ENCODE measurements at places on chromosomes 4 and X.
A peak's percentile ranks its signal among the peaks of the same experiment; 100 is the strongest.

GRCh38 chr4:78517050-78517652 is 34.4 kb upstream of the ANXA3 start:
- no peak for DNase-seq

DNA sequence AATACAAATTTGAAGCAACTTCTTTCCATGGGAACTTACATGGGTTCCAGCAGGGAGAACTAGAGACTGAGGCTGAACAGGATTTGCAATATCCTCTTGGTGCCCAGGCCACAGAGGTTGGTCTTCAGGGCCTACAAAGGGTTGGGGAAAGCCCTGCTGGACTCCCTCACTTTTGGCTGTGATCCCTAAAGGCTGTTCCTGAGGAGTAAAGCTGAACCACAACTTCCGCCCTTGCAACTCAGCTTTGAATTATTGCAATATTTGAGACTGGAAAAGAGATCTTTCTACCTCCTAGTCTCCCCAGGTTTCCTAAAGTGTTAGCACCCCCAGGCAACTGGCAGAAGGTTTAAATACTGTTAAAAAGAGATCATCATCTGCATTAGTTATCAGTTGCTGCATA is 26.9 kb downstream of the DCHS2 start:
- no peak for DNase-seq

DNA sequence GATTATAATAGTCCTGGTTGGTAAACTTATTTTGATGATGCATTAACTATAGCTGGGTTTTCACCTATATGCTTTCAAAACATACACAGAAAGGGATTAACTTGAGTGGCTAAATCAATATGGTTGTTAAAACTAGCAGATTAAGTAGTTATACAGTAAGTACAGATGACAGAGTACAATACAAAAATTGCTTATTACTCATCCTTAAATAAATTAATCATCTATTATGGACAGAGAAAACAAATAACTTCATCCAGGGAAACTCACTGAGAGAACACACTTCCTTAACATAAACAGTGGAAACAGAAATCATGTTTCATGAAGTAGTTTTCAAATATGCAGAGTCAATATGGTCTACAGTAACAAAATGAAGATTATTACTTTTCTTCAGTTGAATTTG is 133.4 kb downstream of the AREG start:
- no peak for DNase-seq

- no peak for DNase-seq
Measured at GRCh38 chr4:104022226-104022625, 302.4 kb upstream of the TACR3 start.

DNA sequence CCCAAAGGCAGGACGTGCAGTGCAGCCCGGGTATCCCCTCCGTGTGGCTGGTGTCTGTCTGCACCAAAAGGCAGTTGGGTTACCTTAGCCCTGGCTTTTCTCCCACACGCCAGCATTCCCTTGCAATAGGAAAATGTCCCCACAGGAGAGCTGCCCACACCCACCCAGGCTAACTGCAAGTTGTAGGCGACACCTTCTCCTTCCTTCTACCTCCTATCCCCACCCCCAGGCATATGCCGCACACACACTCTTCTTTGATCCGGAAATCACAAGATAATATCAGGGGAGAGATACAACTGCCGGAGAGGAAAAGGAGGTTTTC is 444 bp upstream of the APBB2 start:
- DNase-seq: no peak

GRCh38 chr4:45323453-45324058 is 597.2 kb upstream of the GNPDA2 start:
- DNase-seq: no peak

DNA sequence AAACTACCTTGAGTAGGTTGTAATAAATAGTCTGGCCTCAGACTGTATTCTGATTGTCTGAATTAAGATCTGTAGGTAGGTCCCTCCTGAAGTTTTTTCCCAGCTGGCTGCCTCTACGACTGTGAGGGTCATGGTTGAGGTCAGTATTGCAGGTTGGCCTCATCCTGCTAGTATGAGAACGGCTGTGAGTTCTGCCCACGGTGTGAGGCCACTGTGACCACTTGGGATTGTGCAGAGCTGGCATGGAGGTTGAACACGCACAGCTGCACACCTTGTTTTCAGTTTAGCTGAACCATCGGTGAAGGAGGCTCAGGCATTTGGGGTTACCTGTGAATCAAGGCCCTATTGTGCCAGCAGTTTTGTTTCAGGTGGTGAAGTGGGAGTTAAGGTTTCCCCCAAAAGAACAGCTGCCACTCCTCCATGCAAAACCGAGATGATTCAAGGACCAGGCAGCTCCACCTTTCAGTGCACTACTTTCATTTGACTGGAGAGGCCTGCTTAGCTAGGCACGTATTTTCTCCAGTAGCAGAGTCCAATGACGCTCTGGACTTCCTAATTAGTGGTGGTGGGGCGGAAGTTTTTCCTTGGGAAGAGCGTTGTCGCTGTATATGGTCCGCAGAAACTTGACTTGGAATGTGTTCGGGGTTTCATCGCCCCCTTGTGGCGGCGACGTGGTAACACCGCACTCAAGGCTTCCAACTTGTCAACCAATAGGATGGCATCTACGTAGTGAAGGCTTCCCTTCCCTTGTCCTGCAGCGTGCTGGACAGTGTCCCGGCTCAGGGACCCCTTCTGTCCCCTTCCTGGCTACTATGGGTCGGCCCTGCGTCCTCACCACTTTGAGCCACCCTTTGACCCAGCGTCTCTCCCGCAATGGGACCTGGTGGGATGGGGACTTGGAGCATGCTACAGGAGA is 13.8 kb downstream of the CMC4 start:
- peak; percentile 47 for DNase-seq

- DNase-seq: no peak
Measured at GRCh38 chr4:16116493-16116990, 32.7 kb upstream of the PROM1 start.

DNA sequence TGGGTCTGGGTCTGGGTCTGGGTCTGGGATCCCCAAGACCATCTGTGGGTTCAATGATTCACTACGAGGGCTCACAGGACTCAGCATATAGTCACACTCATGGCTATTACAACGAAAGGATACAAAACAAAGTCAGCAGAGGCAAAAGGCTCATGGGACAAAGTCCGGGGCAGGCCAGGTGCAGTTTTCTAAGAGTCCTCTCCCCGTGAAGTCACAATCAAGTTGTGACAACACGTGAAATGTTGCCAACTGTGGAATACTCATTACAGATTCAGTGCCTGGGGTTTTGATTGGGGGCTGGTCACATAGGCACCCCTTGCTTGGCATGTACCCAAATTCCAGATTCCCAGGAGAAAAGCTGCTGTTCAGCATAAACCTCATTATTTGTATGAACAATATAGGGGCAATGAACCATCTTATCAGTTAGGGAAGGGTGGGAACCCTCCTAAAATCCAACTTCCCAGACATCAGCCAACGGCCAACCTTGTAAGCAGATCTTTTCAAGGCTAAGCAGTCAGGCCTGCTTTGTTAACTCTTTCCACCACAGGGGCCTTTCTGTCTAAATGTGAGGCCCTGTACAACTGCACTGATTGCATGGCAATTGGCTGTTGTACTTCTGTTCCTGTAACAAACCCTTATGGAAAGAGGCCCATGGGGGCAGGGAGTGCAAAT is 58.2 kb upstream of the DIPK2B start:
- no peak for DNase-seq

- DNase-seq: no peak
Measured at GRCh38 chrX:45709381-45709780, 508.7 kb upstream of the DIPK2B start.

Data from activated CD4-positive, alpha-beta T cell treated with anti-CD3 and anti-CD28 coated beads for 48 hours (primary cell).